ENCODE measurements at places on chromosomes 7 and 10.
A peak's percentile ranks its signal among the peaks of the same experiment; 100 is the strongest.

- no peak for DNase-seq
Measured at GRCh38 chr10:7788639-7789286, 786 bp downstream of the ATP5F1C start.

DNA sequence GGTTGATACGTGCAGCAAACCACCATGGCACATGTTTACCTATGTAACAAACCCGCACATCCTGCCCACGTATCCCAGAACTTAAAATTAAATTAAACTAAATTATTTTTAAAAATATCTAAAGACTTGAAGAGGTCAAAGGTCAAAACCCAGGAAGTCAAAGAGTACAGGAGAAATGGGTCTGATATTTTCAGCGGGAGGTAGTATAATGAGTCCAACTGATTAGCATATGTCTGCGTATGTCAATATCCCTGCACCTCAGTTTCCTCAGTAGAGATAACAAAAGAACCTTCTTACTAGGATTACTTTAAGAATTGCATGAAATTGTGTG, 133.0 kb downstream of the TMEM26 start:
- no peak for DNase-seq

DNA sequence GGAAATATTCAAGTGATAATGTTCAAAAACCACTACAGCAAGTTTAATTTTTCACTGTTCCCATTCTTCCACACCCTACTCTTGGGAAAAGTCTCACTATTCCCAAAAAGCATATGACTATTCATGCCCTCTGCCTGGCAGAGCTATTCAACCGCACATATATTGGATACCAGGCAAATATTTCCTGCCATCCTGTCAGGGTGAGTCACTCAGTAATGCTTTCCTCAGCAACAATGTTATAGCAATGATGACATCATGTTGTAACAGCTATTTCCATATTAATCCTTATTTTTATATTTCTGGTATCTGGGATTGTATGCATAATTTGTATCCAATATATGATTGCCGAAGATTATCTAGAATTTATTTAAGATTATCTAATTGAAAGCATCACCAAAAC, 114.0 kb upstream of the PLXDC2 start:
- no peak for DNase-seq

- no peak for DNase-seq
Measured at GRCh38 chr7:66281678-66282590, 76.8 kb downstream of the TPST1 start.

DNA sequence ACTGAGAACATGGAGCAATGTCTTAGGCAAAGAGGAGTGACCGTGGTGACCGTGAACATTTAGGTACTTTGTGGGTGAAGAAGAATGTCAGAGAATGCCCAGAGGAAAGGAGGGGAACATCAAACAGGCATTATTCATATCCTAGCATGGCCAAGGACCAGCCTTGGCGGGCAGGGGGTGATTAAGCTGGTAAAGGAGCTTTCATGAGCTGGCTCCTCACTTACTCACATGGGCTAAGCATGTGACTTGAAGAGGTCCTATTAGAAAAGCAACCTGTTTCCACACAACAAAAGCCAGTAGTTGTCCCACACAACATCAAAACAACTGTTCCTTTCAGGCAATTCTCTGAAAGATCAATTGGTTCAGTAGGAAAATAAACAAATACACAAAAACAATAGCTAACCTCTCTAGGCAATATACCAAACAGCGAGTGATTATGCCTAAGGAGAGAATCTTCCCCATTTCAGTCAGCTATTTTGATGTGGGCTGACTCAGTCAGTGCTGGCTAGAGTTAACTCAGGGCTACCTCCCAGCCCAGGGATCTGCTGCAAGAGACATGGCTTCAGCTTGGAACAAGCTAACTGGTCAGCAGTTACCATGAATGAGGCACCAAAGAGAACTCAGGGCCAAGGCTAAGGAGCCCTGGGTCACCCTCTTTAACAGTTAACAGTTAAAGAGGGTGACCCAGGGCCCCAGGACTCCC, 283.5 kb downstream of the ARHGAP12 start:
- no peak for DNase-seq

- DNase-seq = no peak
Measured at GRCh38 chr7:140003913-140004382, 58.8 kb downstream of the PARP12 start.

- DNase-seq = no peak
Measured at GRCh38 chr10:101558204-101558603, 29.9 kb downstream of the POLL start.

- no peak for DNase-seq
Measured at GRCh38 chr7:91657483-91658071, 222.9 kb downstream of the MTERF1 start.

GRCh38 chr7:114085592-114086501, 167.0 kb upstream of the PPP1R3A start:
- peak; percentile 91 for DNase-seq

DNA sequence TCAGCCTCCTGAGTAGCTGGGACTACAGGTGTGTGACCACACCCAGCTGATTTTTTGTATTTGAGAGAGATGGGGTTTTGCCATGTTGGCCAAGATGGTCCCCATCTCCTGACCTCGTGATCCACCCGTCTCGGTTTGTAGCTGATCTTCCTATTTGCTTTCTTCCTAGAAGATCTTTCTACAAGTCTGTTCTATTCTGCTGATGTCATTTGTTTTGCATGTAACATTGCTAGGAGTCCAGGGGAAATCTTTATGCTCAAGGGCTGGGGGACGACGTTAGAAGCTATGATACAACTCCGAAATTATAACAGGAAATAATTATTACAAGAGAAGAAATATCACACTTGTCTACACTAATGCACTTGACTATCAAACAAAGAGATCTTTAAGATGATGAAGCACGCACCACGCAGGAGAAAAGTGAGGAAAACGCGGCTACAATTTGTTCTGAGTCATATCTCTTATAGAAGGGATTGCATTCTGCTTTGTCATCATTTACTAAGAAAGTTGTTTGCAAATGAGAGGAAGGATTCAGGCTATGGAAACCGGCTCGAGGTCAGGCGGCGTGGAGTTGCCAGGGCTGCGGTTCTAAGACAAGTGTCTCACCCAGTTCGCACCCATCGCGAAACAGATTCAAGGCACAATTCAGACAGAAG, 103.0 kb upstream of the CARD11 start:
- no peak for DNase-seq

- DNase-seq = no peak
Measured at GRCh38 chr7:12211711-12212485, 804 bp downstream of the TMEM106B start.

GRCh38 chr7:131409129-131409766, 81.6 kb downstream of the MKLN1 start:
- DNase-seq = no peak

GRCh38 chr10:65231148-65231547, 1694.7 kb upstream of the LRRTM3 start:
- DNase-seq = no peak

- DNase-seq = no peak
Measured at GRCh38 chr10:125231813-125232475, 71.6 kb upstream of the CTBP2 start.

GRCh38 chr10:70268376-70268775, 15.4 kb downstream of the NPFFR1 start:
- DNase-seq = no peak

DNA sequence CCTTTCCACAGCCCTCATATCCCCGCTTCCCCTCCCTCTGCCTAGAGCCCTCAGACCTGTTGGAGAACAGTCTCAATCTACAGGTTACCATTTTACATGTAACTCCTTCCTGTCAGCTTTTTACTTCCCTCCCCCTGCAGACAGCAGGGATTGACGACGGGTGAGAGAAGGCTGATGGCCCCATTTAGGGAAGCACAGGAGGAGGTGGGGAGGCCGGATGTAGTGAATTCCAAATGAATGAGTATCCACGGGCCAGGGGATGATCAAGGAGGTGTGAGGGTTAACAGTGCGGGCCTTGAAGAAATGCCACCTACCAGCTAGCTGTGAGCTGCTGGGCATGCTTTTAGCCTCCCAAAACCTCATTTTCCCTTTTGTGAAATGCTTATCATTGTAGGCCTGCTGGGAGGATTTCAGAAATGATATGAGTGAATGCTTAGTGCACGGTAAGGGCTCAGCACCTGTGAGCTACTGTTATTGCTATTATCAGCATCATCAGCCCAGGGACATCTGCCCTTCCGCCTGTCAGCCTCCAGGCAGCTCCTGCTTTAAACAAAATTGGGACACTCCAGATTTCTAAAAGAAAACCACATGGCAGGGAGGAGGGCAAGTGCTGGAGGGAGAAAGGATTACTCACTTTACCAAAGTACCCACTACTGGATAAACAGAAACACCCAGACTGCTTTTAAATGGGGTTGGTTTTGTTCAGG, 6.5 kb upstream of the NANOS1 start:
- no peak for DNase-seq

GRCh38 chr10:80468002-80468401, 13.9 kb downstream of the TSPAN14 start:
- no peak for DNase-seq

DNA sequence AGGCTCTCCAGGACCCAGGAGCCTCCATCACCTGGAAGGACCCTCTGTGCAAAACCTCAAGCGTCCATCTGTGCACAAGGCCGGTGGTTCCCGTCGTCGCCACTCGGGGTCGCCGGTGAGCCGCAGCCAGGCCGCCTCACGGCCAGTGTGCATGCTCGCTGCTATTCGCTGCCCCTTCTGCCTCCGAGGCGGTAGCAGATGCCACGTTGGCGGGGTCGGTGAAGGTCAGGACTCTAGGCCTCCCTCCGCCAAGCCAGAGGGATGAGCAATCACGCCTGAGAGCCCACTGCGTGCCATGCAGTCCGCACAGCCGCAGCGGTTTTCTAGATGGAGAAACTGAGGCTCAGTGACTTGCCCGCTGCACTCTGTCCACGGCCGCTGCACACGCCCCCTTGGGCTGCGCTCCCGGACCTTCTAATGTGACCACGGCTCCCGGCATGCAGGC, 5.7 kb downstream of the UPK3B start:
- no peak for DNase-seq

DNA sequence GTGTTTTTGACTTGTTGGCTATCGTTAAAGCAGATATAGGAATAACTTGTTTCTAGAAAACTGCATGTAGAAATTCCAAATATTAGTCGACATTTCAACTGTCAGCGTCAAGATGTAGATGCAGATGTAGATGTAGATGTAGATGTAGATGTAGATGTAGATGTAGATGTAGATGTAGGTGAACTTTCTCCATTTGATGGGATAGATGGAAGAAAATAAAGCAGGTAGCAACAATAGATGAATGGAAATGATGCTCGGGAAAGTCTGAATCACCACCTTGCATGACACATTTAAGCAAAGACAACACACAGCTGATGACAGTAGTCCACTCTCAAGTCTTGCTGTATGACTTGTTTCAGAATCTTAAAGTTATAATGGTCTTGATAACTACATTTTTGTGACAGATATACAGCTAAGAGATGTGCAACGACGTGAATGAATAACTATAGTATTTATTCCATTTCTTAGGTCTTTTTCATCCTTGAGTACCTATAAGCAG, 53.5 kb downstream of the SND1 start:
- DNase-seq = no peak

GRCh38 chr7:139127648-139128047, 18.1 kb upstream of the ZC3HAV1 start:
- DNase-seq = no peak

DNA sequence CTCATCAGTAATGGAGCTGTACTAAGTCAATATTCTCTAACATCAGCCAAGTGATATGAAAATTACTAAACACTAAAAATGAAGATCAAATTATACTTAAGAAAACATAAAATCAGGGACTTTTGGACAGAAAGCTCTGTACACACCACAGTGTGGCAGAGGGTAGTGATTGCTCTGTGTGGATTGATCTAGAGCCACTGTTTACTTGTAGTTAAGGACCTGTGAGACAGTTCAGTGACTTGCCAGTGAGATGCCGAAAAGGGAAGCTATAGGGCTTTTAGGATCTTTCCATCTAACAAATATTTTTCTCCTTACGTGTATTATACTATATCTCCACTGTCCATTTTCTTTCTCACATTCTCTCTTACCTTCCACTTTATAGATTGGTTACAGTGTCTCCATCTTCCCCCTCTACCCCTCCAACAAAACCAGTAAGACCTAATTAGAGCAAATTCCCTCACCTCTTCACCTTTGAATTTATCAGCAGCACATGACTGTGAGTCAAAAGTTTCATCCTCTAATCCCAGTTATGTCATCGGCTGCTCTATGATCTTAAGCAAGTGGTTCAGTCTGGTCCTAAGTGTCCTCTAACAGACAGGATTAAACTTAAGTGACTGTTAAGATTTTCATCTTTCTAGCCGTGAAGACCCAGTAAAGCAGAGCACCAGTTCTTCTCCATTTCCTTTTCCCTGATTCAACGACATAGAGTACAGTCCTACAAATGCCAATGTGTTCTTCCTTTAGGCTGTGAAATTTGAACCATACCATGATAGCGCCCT, 6.9 kb downstream of the PIK3CG start:
- DNase-seq = no peak

- no peak for DNase-seq
Measured at GRCh38 chr7:14294637-14295036, 305.2 kb upstream of the ETV1 start.

- DNase-seq = no peak
Measured at GRCh38 chr7:103343758-103344452, 662 bp downstream of the DNAJC2 start.

- DNase-seq = no peak
Measured at GRCh38 chr10:22461891-22462290, 116.6 kb downstream of the SPAG6 start.

DNA sequence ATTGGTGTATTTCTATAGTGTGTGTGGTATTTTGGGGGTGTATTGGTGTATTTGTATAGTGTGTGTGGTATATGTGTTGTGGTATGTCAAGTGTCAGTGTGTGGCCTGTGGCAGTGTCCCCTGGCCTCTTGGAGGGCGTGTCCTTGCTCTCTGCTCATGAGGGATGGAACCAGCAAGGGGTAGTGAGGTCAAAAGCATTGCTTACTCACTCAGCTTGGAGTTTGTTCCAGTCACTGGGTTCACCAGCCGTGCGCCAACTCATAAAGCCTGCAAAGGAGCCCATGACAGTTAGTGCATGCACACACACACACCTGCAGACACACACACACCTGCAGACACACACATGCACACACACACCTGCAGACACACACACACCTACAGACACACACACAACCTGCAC, 4.3 kb upstream of the TRPV6 start:
- DNase-seq = no peak

- DNase-seq = no peak
Measured at GRCh38 chr10:51312817-51313216, 238.5 kb downstream of the PRKG1 start.

DNA sequence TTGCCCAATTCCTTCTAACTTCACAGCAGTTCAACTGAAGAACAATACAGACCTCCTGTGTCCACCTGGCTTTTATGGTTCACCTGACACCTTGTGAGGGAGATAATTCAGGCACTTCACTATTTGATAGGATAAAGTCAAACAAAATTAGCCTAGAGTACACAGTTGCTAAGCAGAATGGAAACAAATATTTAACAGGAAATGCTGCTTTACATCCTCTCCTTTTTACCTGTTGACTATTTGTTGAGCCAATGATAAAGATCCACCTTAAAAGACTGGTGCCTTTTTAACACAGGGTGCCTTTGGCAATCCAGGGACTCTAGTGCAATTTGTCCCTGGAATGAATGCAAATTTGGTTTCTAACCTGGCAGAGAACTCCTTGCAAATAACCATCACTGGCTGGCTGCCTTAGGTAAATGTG, 39.8 kb downstream of the ITPRID1 start:
- peak; percentile 94 for DNase-seq

- no peak for DNase-seq
Measured at GRCh38 chr10:8058274-8059111, 4.0 kb downstream of the GATA3 start.

Data from NCI-H1417 treated with DMSO at 0.1 percent for 48 hours (cell line).